ENCODE measurements at places on chromosomes 2 and 18.

DNA sequence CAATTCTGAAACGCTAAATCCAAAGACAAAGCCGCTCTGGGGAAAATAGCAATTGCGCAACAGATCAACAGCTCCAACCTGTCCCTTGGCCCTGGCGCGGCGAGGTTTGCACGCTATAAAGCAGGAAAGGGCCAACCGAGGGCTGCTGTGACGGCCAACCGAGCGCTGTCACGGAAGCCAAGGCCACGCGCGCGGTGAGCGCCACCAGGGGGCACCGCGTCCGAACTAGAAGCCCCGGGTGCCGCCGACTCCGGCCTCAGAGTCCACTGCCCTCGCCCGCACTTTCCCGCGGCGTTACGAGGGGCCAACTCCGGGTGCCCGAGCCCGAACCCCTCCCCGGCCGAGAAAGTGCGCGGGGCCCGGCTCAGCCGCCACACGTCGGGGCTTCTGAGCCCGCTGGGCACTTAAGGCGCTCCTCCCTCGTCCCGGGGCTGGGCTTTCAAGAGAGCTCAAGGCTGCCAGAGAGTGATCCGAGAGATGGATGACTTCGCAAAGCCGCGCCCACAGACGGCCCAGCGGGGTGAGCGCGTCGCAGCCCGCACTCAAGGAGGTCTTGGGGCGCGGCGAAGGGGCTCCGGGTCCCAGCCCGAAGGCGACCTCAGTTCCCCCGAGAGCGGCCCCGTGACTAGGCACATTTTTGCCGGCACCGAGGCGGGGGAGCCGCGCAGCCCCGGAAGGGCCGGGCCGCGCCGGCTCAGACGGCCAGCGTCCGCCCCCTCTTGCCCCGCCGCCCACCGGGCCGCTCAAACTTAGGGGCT is 897 bp downstream of the NFE2L2 start:
- peak; percentile 83 for DNase-seq

DNA sequence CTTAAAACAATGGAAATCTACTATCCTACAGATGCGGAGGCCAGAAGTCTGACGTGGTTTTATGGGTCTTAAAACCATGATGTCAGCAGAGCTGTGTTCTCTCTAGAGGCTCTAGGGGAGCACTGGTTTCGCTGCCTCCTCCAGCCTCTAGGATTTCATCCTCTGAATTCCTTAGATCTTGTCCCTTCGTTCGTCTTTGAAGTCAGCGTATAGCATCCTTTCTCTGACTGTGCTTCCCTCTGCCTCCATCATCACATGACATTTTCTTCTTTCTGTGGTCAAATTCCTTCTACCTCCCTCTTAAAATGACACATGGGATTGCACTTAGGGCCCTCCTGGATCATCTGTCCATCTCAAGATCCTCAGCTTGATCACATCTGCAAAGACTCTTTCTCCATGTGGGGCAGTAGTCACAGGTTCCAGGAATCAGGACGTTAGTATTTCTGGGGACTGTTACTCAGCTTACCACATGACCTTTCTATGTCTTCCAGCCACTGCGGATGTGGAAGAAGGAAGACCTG is 22.7 kb upstream of the NCK2 start:
- DNase-seq = no peak

DNA sequence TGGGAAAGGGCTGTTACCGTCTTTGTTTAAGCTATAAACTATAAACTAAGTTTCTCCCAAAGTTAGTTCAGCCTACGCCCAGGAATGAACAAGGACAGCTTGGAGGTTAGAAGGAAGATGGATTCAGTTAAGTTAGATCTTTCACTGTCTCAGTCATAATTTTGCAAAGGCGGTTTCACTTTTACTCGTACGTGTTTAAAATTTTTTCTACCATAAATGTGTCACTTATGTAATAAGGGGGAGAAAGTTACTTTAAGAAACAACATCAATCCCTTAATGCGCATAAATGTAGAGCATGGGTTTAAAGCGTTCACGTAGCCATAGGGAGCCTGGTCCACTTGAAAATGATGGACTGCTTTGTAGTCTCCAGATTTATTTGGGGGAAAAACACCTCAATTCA is 71.3 kb downstream of the SNORC start:
- DNase-seq = no peak

DNA sequence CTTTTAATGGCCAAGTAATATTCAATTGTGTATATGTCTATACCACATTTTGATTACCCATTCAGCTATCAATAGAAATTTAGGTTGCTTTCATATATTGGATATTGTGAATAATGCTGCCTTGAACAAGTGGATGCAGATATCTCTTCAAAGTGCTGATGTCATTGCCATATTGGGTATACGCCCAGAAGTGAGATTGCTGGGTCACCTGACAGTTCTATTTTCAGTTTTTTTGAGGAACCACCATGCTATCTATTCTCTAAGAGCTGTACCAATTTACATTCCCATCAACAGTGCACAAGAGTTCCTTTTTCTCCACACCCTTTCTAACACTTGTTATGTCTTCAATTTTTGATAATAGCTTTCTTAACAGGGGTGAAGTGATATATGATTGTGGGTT is 306.9 kb downstream of the ZNF516 start:
- DNase-seq = no peak

DNA sequence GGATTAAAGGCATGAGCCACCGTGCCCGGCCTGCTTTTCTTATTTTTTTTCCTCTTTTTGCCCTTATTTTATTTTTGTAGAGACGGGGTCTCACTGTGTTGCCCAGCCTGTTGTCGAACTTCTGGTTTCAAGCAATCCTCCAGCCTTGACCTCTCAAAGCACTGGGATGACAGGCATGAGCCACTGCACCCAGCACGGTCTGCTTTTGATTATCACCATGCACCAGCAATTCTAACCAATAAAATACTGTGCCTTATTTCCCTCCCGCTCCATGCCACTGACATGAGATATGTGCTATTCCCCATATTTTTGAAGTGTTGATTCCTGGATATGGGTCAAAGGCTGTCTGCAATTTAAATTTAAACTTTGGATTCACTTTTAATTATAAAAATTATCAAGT is 42.9 kb downstream of the ACYP2 start:
- no peak for DNase-seq

DNA sequence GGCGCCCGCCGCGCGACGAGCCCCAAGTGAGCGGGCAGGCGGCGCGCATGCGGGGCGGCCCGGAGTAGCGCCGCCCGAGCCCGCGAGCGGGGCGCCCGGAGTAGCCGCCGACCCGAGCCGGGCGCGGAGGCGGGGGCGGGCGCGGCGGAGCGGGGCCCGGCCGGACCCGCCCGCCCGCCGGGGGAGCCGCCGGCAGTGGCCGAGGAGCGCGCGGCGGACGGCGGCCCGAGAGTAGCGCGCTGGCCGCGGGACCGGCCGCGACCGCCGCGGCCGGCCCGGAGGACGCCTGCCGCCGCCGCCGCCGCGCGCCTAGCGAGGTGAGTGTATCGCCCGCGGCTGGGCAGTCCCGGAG is at the start of gene GALNT1:
TSS of gene GALNT1 (plus strand) at position 195 of the 352 bp plus-strand sequence. CDS start 72,923 bp downstream, outside the sequence.
- no peak for DNase-seq

DNA sequence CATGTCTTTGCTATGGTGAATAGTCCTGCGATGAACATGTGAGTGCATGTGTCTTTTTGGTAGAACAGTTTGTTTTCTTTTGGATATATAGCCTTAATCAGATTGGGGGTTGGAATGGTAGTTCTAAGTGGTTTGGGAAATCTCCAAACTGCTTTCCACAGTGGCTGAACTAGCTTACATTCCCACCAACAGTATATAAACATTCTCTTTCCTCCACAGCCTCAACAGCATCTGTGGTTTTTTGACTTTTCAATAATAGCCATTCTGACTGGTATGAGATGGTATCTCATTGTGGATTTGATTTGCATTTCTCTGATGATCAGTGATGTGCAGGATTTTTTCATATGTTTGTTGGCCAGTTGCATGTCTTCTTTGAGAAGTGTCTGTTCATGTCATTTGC is 112.2 kb upstream of the SESTD1 start:
- DNase-seq = peak; percentile 15

GRCh38 chr18:11136241-11136640 is 13.1 kb downstream of the PIEZO2 start:
- no peak for DNase-seq

- DNase-seq = no peak
These were observed 11.9 kb downstream of the OLA1 start for GRCh38 chr2:174236429-174236828.

GRCh38 chr2:70514612-70515055 is 39.0 kb downstream of the TGFA start:
- DNase-seq = no peak

DNA sequence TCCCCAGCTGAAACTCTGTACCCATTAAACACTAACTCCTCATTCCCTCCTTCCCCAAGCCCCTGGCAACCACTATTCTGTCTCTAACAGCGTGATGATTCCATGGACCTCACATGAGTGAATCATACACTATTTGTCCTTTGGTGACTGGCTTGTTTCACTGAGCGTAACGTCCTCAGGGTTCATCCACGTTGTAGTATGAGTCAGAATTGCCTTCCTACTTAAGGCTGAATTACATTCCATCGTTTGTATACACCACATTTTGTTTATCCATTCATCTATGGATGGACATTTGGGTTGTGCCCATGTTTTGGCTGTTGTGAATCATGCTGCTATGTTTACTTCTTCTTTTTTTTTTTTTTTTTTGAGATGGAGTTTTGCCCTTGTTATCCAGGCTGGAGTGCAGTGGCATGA is 19.6 kb upstream of the CABLES1 start:
- DNase-seq = peak; percentile 81

GRCh38 chr18:6939972-6940371 is 177.6 kb downstream of the LAMA1 start:
- DNase-seq = no peak

- no peak for DNase-seq
These were observed 8.3 kb downstream of the GYPC start for GRCh38 chr2:126664234-126664633.

DNA sequence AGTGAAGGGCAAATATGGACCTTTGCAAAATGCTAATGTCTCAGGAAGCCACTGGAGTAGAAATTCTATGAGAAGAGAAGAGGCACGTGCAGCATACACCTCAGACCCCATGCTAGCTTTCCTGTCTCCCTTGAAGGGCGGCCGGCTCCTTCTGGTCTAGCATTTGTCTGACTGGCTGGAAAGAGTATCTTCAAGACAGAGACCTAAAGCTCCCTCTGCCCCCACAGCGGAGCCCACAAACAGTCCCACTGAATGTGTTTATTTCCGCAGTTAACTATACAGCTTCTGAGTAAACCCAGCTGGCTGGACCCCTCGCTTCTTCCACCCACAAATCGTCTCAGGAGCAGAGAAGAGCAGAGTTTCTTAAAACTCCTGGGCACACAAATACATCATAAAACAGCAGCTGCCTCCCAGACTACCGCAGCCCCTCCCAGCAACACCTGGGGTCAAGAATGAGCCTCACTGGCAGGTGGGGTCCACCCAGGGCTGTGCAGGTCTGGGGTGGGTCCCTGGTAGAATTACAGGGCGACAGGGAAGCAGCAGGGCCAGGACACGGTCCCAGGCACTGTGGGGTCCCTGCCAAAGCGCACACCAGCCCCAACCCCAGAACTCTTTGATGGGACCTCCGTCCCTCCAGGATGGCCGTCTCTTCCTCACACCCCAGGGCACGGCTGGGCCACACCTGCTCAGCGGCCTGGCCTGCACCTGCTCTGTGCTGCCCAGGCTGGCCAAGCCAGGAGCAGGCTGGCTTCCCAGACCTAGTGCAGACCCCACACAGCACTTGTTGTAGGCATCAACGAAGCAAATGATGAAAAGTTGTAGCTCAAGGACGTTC is 103.8 kb downstream of the PXDN start:
- no peak for DNase-seq

DNA sequence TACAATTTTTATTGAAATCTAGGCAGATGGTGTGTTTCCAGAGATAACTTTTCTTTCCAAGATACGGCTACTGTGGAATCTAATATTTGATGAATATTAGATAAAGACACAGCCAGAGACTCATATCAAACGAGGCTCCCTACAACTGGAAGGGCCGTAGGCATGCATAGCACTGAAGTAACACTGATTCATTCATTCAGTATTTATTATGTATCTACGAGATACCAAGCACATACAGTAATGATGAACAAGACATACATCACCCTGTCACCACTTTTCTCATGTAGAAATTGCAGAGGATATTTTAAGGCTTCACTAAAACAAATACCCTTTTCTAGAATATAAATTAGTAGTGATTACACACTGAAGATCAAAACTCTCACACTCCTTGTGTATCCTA is 74.5 kb downstream of the KCTD18 start:
- no peak for DNase-seq

GRCh38 chr2:127078666-127079270 is 28.2 kb downstream of the BIN1 start:
- DNase-seq = no peak

- no peak for DNase-seq
These were observed 225.6 kb downstream of the ASXL3 start for GRCh38 chr18:33803636-33804035.

GRCh38 chr18:65436430-65436829 is 314.4 kb upstream of the CDH7 start:
- no peak for DNase-seq

GRCh38 chr2:197954328-197954727 is 149.9 kb downstream of the PLCL1 start:
- DNase-seq = no peak

DNA sequence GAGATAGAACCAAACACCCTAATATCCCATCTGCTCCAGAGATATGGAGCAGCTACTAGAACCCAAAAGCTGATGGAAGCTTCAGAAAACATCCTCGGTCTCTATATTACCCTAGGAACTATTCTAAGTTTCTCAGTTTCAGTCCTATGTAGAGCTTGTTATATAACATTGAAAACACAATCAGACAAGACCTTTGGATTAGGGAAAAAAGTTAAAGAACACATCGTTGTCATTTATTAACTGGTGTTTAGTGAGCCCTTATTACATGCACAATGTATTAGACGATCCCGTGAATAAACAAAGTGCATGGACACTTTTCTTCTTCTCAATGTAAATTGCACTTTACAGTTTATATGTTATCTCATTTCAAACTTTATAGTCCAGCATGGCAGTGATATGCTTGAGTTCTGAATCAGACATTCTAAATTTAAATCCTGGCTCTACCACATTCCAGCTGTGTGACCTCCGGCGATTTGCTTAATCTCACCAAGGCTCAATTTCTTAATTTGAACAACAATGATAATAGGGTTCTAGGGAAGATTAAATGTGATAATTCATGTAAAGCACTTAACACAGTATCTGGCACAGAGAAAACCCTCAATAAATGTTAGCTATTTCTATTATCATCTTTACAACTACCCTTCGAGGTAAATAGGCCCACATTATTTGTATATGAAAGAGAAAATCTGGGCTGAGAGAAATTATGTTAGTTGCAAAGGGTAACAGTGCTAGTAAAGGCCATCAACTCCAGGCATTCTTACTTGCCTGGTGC is 83.6 kb upstream of the PIK3C3 start:
- no peak for DNase-seq

GRCh38 chr2:230746213-230746612 is 33.6 kb downstream of the CAB39 start:
- no peak for DNase-seq

Measured in HS-27A (cell line).